Non-pigmented ciliary epithelial cell (primary cell): ENCODE measurements at places on chromosomes 2 and 18.
A peak's percentile ranks its signal among the peaks of the same experiment; 100 is the strongest.

- no peak for DNase-seq
Measured at GRCh38 chr2:232338759-232339106, 39.8 kb upstream of the ALPP start.

DNA sequence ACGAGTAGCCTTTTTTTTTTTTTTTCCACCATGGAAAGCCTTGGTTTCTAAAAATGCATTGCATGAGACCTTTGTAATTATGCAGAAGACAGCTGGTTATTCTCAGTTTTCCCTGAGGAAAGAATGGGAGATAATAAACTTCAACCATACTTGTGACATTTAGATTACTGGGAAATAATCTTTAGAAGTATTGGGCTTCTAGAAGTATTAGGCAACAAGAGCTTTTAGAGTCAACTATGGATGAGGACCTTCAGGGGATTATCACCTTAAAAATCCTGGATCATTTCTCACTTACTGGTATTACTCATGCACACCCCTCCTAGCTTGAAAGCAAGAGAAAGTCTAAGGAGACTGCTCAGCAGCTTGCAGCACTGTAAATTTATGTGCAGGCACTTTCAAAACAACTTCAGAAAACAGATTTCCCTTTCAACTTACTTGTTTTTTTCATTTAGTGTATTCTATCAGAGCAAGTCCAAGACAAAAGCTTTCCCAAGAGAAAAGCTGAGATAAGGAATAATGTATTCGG, 175.9 kb downstream of the NRXN1 start:
- no peak for DNase-seq

DNA sequence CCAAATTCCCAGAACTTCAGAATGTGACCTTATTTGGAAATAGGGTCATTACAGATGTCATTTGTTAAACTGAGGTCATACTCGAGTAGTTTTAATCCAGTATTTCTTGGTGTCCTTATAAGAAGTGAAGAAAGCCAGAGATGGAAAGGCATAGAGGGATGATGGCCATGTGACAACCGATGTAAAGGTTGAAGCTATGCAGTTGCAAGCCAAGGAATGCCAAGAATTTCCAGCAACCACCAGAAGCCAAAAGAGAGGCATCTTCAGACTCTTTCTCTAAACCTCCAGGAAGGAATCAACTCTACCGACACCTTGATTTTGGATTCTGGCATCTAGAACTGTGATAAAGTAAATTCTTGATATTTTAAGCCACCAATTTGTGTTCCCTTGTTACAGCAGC, 242.2 kb downstream of the CDH20 start:
- no peak for DNase-seq

DNA sequence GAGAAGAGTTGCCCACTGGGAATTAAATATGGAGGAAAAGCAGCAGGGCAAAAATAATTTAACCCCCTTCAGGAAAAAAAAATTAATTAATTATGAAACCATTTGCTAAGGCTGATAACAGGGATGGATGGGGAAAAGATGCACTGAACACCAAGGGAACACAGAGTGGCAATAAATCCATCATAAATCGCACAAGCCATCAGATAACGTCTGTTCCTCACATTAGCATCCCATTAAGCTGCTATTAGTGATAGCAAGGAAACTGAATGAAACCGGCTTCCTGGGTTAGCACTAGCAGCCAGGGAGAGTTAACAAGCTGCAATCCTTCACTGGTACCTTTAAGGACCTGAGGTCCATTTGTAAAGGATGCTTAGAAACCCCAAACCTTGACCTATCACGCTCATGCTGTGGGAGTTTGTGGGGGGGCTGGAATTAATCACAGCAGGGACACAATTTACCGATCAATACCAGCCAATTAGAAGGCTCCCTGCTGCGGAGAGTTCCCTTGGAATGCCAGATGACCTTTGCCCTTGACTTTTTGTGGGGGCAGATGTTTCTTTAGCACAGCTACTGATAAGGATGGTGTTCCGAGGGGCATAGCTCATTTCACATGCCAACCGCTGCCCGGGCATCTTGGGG, 175.5 kb upstream of the KLF7 start:
- DNase-seq = no peak

DNA sequence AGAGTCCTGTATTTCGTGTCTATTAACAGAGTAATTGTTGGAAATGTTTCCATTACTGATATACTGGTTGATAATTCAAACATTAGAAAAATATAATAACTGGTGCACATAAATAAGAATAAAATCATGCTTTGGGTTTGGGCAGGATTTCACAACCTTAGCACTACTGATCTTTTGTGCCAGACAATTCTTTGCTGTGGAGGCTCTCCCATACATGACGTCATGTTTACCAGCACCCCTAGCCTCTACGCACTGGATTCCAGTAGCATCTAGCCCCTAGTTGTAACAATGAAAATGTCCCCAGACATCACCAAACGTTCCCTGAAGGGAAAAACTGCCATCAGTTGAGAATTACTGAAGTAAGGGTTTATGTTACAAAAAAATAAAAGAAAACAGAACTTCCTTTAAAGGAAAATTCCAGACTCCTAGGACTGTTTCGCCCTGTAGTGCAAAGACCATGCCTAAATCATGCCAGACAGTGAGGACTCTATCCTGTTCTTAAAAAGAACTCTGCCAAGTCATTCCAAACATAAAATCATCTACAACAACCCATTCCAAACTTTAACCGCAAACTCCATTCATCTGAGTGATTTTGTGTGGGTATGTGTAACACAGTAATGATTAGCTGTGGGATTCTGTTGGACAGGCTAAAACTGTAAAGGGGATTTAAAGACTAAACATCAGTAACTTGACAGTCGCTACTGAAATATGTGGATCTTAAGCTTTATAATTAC, 313.4 kb upstream of the CCDC68 start:
- DNase-seq = no peak

DNA sequence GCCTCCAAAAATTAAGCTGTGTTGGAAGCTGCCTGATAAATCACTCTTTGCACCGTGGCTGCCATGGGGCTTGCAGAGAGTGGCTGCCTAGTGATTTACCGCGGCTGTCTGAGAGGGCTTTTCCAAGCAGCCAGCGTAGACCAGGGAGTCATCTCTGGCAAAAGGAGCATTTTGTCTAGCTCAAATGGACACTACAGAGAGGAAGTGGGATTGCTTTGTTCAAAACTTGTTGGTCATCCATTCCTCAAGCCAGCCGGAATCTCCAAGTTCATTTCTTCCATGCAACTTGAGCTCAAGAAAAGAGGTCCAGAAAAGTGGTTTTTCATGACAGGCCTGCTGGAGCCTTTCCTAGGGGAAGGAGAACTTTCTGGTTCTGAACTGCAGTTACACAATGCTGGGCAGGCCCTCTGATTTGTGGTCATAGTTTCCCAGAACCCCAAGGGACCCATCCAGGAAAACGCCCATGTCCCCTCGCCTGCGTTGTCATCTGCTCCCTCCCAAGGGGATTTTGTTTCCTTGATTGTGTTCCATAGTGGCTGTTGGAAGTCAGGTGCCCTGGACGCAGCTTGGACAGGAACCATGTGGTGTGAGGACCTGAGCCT, 108.1 kb downstream of the TRIB2 start:
- DNase-seq = no peak

DNA sequence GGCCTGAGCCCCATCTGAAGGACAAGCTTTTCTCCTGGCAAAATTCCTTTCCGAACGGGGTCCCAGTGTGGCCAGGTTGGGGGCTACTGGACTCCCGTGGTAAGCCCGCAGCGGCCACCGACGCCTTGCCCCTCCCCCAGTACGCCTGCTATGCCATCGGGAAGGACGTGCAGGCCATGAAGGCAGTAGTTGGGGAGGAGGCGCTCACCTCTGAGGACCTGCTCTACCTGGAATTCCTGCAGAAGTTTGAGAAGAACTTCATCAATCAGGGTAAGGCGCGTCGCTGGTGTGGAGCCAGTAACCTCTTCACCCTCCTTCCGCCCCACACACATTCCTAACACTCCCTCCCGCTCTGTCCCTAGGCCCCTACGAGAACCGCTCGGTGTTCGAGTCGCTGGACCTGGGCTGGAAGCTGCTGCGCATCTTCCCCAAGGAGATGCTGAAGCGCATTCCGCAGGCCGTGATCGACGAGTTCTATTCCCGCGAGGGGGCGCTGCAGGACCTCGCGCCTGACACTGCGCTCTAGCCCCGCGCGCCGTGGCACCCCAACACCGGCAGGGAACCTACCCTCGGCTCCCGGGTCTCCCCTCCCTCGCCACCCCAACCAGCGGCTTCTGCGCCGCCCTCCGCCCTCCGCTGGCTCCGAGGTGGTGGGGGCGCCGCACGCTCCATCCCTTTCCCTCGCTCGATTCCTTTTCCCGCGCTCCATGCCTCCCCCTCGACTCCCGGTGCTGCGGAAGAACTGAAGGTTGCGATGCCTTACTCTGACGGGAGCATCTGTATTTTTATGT, 13.6 kb upstream of the ANKRD53 start:
- DNase-seq = no peak

- no peak for DNase-seq
Measured at GRCh38 chr2:113918229-113918628, 28.3 kb downstream of the ACTR3 start.

DNA sequence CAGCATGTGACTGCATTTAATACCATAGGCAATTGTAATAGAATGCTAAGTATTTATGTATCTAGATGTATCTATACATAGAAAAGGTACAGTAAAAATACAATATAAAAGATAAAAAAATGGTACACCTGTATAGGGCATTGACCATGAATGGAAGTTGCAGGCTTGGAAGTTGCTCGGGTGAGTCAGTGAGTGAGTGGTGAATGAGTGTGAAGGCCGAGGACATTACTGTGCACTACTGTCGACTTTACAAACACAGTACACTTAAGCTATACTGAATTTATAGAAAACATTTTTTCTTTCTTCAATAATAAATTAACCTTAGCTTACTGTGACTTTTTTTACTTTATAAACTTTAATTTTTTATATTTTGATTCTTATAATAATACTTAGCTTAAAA, 8.9 kb downstream of the DIS3L2 start:
- DNase-seq = no peak

DNA sequence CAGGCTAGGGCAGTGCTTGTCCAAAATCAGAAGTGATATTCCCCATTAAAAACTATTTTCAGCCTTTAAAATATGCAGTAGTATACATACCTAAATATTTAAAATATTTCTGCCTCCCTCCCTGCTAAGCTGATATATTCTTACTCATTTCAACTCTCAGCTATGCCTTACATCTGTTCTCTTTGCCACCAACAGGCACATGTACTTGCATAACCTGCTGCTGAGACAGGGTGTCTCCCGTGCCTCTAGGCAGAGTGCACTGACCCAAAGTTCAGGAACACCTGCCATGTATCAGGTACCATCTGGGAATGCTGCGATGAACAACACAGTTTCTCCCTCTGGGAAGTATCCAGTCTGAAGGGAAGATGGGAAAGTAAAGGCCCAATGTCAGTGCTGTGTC, 91.7 kb downstream of the STK39 start:
- no peak for DNase-seq

- no peak for DNase-seq
Measured at GRCh38 chr2:27854229-27854862, 35.8 kb downstream of the RBKS start.

GRCh38 chr2:233854241-233854981, at the start of gene HJURP:
Gene HJURP (minus strand): TSS chr2:233854535. CDS start chr2:233854500, 35 bp downstream.
- peak; percentile 77 for DNase-seq

DNA sequence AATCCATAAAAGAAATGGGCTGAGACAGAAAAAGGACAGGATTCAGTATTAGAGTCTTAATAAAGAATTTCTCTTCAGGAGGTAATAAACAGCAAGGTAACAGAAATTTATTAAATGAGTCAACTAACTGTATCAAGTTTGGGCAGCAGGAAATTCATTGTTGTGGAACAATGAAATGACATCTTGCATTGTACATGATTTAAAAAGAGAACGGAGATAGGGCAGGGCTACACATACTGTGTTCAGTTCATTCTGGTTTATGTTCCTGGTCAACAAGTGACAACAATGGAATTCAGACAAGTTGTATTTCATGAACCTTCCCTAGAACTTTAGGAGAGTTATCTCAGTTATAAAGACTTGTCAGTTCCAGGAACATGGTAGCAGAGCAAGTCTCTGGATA, 961.3 kb downstream of the SOCS6 start:
- DNase-seq = no peak

DNA sequence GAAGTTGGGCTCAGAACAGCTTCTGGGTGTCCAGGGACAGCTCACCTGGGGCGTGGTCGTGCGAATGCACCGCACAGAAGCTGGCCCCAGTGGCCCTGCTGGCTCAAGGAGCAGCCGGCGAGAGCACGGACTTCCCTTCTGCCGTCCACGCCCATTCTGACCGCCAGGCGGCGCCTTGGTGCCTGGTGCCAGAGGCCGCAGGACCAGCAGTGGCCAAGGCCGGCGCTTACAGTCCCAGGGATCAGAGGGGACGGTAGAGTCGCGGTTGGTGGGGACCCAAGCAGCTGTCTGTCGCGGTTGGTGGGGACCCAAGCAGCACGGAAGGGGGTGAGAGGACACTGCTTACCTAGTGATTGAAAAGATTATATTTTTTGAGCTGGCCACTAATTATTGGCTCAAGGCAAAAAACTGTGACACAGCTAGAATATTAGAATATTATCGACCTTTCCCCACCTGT, 25.7 kb downstream of the NPPC start:
- peak; percentile 4 for DNase-seq

GRCh38 chr2:218387369-218388194, 5.5 kb downstream of the SLC11A1 start:
- no peak for DNase-seq

- no peak for DNase-seq
Measured at GRCh38 chr2:25112113-25112512, 56.3 kb downstream of the POMC start.

DNA sequence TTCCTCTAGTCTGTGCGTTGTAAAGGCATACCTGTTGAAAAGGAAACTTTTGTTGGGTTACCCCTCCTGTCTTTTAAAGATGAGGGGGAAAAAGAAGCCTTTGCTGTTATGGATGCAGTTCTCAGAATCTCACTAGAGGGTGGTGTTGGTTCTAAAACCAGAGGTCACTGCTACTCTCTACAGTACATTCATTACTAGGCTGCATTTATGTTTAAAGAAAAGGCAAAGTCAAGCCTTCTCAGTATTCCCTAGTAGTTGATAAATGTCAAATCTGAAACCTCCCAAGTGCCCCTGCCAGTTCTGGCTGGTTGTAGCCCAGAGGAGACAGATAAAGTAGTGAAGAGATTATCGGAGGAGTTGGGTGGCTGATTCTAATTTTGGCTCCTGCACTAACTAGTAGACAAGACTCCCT, 1.4 kb upstream of the PLCL1 start:
- DNase-seq = peak; percentile 13

DNA sequence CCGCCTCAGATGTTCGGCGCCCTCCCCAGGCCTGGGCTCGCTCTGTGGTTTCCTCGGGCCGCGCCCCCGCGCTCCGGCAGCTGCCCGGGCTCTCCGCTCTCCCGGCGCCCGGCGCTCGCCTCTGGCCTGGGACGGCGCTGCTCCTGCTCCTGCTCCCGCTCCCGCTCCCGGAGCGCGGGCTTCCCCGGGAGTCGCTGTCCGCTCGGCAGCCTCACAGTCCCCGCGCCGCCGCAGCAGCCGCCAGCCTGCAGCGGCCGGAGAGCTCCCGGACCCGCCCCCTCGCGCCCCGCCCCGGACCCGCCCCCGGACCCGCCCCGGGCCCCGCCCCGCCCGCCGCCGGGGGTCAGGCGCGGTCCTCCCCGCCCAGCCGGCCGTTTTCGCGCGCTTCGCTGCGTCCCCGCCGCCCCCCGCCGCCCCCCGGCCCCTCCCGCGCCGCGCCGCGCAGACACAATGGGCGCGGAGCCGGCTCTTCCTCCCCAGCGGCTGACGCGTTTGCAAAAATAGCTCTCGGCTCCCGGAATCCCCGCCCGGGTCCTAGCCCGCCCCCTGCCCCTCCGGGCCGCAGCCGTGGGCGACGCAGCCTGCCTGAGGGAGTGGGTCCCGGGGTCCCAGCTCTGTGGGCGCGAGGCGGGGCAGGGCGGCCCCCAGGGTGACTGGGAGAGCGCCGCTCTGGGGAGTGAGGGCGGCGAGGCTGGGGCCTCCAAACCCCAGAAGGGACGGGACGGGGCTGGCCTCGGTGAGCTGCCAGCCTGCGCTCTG, at the start of gene ARL4C:
Gene ARL4C, minus strand, starts transcription at position 247 of the 759 bp plus-strand sequence. CDS start 495 bp downstream, outside the sequence.
- DNase-seq = no peak
